ENCODE measurements at places on chromosomes 7 and 10. TPM values are rescaled to one million over a fixed set of nuclear protein-coding genes. Genes with fewer than 3 reads are reported as not detected.

WEE2 gene
- not detected for total RNA-seq

DNA sequence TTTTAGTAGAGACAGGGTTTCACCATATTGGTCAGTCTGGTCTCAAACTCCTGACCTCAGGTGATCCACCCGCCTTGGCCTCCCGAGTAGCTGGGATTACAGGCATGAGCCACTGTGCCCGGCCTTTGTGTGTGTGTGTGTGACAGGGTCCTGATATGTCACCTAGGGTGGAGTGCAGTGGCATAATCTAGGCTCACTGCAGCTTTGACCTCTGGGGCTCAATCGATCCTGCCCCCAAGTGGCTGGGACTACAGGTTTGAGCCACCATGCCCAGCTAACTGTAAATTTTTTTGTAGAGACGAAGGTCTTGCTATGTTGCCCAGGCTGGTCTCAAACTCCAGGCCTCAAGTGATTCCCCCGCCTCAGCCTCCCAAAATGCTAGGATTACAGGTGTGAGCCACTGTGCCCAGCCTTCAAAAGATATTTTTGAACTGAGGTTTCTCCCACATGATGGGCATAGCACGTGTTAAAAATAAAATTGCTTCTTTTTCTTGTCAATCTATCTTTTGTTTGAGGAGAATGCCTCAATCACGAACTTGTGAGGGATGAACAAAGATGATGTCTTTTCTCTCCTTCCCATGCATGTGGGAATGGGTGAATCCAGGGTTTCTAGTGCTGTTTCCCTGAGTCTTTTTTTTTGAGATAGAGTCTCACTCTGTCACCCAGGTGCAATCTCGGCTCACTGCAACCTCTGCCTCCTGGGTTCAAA lies 30.8 kb upstream of the PSAP start:
- DNase-seq = no peak

- DNase-seq = no peak
Observed at GRCh38 chr10:120272350-120272749, 184.7 kb upstream of the PLPP4 start.

GRCh38 chr10:16184906-16185305 lies 251.9 kb upstream of the PTER start:
- DNase-seq = no peak

DNA sequence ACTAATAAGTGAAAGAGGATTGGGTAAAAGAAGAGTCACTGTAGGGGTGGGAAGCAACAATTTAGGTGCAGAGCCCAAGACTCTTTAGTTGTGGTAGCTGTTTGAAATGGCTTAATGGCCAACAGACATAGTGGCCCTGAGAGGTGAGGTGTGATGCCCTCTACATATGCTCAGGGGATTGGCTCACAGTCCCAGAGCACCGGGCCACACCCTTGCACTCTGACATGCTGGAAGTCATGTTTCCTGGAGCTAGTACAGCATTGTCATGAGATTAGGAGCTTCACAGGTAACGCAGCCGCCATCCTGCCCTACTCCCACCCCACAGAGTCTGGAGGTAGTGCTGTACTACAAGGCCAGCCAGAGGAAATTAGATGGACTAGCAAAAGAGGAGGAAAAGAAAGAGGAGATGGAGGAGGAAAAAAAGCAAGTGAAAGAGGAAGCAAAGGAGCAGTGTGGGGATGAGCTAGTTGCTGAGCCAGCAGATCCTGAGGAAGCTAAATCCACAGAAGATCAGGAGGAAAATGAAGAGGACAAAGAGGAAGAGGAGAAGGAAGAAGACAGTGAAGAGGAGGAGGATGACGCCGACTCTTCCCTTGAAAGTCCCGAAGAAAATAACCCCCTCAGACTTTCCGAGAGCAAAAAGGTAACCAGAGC lies 14.8 kb upstream of the FLNC start:
- no peak for DNase-seq

DNA sequence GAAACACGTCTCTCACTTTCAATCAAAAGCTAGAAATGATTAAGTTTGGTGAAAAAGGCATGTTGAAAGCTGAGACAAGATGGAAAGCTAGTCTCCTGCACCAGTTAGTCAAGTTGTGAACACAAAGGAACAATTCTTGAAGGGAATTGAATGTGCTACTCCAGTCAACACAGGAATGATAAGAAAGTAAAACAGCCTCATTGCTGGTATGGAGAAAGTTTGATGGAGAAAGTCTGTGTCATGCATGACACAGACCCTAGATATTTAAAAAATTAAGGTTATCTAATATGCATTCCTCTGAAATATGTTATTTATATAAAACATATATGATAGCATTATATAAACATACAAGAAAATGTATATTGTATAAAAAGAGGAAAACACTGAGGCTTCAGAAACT lies 699.4 kb upstream of the FZD8 start:
- DNase-seq = no peak

FKBP6 gene
- not detected for total RNA-seq

- DNase-seq = no peak
Observed at GRCh38 chr7:92794391-92794790, 42.0 kb downstream of the CDK6 start.

DNA sequence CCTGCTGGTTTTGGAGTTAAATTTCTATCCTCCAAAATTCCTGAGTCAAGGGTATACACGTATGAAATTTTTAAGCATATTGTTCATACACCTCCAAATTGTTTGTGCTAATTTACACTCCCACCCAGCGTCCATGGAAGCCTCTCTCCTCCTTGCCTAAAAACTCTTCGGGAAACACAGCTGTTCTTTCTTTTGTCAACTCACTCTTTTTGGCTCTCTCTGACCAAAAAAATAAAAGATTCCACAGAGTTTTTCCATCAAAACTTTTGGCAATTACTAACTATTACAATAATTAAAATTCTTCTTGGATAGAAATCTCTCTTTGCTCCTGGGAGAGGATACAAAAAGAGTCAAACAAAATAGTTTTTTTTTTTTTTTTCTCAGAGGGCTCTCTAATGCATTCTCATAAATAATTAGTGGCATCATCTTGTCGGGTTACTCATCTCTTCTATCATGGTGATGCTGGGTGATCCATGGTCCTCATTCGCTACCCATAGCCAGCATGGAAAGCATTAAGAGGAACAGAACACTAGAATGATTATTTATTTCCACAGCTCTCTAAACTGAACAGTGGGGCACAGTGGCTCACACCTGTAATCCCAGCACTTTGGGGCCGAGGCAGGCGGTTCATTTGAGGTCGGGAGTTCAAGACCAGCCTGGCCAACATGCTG lies 310.7 kb downstream of the SFMBT2 start:
- no peak for DNase-seq

- peak; percentile 56 for DNase-seq
Observed at GRCh38 chr7:35035511-35035961, 1.7 kb downstream of the DPY19L1 start.

PPP1R3C gene
- total RNA-seq = 0.31 TPM

DNA sequence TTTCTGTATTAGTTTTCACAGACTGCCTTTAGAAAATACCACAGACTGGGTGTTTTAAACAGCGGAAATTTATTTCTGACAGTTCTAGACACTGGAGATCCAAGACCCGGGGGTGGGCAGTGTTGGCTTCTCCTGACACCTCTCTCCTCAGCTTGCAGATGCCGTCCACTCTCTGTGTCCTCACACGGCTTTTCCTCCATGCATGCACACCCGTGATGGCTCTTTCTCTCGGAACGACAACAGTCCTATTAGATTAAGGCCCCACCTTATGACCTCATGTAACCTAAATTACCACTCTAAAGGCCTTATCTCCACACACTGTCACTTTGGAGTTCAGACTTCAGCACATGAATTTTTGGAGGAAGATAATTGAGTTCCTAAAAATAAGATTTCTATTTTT lies 142.9 kb upstream of the VWC2 start:
- DNase-seq = no peak

DNA sequence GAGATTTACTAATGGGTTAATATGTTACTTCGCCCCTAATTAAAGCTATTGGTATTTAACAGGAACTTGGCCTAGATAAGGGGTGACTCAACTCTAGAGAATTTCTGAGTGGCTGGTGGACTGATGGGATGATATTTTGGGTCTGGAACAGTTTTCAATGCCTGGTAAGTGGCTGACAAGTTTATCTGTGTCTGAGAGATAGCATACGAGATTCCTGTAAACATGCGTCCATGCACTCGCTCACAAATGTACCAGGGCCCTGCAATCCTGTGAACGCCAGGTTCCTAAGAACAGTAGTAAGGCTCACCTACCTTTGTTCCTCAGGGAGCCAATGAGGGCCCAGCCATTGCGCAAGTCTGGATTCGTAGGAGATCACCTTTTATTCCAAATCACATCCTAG lies 683.8 kb upstream of the ANKRD30A start:
- no peak for DNase-seq

GRCh38 chr7:136055266-136055665 lies 78.1 kb upstream of the MTPN start:
- no peak for DNase-seq

DNA sequence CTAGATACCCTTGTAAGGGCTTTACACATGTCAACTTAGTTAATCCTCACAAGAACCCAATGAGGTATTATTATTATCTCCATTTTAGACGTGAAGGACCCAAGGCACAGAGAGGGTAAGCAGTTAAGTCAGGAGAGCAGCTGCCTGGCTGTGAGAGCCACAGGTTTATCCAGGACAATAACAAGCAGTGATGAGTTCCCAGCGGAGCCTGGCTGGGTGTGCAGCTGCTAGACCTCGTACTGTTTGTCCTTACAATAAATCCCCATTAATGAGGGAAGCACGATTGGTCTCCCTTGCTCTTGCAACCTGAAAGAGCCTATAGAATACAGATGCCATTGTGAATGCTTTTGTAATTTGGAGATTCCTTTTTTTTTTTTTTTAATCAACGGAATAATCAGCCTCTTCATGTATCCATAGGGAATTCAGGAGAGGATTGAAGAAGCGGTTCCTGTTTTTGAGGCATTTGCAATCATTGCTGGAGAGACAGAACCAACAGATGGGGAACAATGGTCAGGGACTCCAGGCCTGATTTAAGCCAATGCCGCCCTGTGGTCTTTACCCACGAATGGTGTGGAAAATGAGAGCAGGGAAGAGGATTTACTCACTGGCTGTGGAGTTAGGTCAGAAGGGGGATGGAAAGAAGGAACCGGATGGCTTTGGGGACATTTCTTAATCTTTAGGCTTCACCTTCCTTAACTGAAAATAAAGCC lies 12.3 kb upstream of the ASB4 start:
- no peak for DNase-seq

GRCh38 chr7:54550471-54550870 lies 8.3 kb downstream of the VSTM2A start:
- DNase-seq = no peak

- DNase-seq = no peak
Observed at GRCh38 chr10:88996927-88997326, 6.3 kb downstream of the FAS start.

- DNase-seq = peak; percentile 43
Observed at GRCh38 chr7:2036786-2037185, 196.0 kb downstream of the MAD1L1 start.

DNA sequence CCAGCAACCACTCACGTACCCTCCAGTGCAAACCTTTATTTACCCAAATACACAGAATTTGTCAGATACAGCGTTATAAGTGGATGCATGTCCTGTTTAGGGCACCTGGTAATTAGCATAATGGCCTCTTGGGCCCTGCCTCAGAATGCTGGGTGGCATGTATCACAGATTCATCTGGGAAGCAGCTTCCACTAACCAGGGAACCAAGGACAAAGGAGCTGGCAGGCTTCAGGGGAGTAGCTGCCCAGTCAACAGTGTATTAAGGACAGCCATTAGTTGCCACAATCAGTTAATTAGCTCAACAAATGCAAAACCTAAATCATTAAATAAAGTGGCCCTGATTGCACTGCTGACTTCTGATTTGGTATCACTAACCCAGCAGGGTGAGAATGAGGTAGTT lies 105.7 kb downstream of the RAPGEF5 start:
- DNase-seq = no peak

PIP gene
- not detected for total RNA-seq

DNA sequence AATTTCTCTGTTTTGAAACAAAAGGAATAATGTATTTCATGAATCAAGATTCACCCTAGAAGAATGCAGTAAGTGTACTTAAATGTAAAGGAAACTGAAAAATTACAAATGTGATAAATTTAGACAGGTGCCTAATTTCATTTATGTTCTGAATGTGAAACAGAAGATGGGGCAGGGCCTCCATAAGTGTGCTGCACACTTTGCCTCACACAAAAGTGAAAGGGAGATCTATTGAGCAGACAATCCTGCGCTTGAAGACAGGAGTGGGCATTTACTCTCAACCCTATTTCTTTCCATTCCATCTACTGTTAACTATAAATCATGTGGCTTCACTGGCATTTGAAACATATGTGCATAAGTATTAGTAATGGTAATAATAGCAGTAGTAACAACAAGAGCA lies 36.2 kb downstream of the GNG11 start:
- no peak for DNase-seq

- DNase-seq = no peak
Observed at GRCh38 chr7:24508316-24508715, 64.9 kb upstream of the PALS2 start.

DNA sequence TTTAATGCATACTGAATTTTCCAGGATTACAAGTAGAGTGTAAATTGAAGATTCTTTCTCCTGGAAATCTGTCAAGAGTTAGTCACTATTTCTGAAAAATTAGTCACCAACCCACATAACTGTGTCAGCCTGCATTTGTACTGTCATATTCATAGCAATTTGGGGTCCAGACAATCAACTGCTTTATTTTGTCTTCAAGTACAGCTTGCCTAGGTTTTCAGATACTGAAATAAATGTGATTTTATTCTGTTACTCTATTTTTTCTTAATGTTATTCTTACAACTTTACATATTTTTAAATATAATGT lies 55.1 kb downstream of the CUBN start:
- DNase-seq = no peak

- no peak for DNase-seq
Observed at GRCh38 chr7:116455009-116455408, 44.5 kb upstream of the CAV2 start.

- no peak for DNase-seq
Observed at GRCh38 chr10:6766131-6766801, 186.2 kb upstream of the PRKCQ start.

- DNase-seq = peak; percentile 41
Observed at GRCh38 chr7:122329145-122329802, 24.7 kb upstream of the FEZF1 start.

DNA sequence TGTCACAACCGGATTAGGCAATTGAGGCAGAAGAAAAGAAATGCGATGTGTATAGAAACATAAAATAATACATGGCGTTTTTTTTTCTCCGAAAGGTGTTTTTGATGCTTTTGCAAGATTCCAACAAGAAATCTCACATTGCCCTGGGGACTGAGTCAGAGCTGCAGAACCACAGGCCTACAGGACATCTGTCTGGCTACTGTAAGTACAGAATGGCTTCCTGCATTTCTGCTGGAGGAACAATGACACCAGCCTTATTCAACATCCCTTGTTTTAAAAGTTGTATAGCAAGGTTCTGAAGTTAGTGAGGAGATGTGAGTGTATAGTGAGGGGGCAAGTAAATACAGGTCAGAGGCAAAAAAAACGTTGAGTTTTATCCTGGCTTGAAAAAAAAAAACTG lies 256.4 kb downstream of the ABCA13 start:
- no peak for DNase-seq

GRCh38 chr10:97503406-97503805 lies 4.7 kb downstream of the UBTD1 start:
- DNase-seq = no peak

TWIST1 gene
- total RNA-seq = 0.18 TPM
